Stimulated activated CD4-positive, alpha-beta T cell treated with anti-CD3 and anti-CD28 coated beads, Interleukin-4, amount 100 ng/mL, for 4 hours (primary cell): ENCODE measurements at places on chromosomes 7 and 10.

DNA sequence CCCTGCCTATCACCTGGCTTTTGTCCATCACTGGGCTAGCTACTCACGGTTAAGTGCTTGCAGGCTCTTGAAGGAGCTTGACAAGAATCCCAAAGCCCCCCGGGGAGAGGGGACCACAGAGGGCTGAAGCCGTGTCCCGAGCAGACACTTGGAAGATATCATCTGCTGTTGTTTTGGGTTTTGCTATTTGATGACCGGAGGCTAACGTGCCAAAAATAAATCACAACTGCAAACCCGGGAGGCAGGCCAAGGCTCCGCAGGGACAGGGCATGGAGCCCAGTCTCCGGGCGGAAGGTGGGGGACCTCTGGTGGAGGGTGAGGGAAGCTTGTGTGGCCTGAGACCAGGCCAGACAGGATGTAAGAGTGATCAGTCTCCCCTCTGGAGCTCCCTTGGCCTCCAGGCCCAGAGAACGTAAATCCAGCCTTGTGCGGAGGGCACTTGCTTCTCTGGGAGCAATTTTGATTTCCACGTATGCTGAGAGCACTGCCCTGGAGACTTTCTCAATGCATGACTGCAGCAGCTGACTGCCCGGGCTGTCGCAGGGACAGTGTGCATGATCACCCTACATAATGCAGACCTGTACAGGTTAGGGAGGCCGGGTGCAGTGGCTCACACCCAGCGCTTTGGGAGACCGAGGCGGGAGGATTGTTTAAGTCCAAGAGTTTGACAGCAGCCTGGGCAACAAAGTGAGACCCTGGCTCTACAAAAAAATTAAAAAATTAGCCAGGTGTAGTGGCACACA is at the start of gene PHKG1:
PHKG1 (minus strand) TSS at position 164 of the 743 bp plus-strand sequence. CDS start 4,011 bp downstream, outside the sequence.
- DNase-seq = no peak

DNA sequence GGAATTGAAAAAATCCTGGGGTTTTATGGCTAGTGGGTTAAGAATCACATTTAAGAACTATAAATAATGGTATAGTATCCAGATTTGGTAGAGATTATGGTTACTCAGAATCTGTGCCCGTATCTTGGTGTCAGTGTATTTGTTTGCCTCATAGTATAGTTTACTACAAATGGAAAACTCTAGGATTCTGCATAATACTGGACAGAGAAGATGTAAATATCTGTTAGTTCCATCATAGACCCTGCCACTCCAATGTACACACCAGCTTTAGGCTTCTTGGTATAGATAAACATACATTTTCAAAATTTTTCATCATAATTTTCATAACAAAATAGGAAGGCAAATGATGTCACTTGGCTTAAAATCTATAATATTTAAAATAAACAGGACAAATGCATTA is 108.1 kb downstream of the CFTR start:
- DNase-seq = no peak

DNA sequence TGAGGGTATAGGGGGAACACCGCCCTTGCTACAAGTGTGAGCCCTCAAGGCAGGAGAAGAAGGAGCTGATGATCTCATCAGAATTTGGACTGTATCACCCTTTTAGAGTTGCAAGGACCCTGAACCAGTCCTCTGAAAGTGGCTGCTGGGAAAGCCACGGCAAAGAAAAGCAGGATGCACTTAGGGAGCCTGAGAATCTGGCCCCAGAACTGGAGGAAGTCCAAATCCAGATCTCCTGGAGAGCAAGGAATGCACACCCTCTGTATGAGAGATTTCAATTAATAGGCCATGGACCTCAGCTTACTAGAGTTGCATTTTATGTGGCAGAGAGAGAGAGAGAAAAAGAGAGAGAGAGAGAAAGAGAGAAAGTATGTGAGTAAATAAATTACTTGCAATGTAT is 662.9 kb downstream of the CCSER2 start:
- no peak for DNase-seq

- no peak for DNase-seq
Measured at GRCh38 chr10:44888886-44889285, 22.3 kb upstream of the TMEM72 start.

DNA sequence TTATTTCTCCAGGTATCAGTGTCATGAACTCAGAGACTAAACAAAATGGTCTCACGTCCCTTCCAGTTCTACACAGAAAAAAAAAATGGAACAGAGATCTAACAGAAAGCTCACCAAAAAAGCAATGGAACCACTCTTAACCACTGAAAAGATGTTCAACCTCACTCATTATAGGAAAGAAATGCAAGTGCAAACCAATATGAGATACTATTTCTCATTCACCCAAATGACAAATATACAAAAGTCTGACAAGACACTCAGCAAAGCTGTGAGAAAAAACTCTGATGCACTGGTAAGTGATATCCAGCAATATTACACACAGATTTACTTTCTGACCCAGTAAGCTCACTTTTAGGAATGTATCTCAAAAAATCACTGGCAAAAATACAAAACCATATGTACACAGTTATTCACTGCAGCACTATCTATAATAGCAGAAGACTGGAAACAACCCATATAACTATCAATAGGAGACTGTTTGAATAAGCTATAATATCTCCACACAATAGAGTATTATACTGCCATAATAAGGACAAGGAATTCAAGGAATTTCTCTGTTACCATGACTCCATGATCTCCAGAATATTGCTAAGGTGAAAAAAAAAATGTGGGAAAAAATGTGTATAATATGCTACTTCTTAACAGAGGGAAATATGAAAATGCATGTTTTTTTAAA is 36.6 kb downstream of the ABI1 start:
- DNase-seq = no peak

- no peak for DNase-seq
Measured at GRCh38 chr7:112350585-112350984, 99.7 kb upstream of the IFRD1 start.

GRCh38 chr7:82745820-82746219 is 302.2 kb upstream of the CACNA2D1 start:
- DNase-seq = no peak

DNA sequence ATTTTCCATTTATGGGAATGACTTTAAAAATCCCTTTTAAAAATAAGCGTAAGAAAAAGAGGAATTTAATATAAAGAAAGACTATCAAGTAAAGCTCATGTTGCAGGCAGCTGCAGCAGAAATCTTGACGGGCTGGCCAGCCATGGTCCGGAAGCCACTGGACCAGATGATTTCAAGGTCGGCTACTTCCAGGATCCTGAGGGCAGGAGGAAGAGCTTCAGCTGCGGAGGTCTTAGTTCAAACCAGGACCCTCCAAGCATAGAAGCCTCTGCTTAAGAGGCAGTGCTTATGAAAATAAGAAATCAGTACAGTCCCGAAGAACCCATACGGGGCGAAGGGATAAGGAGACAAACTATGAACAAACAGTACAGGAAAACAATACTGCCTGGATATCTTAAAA is 220.2 kb upstream of the CELF2 start:
- DNase-seq = no peak

DNA sequence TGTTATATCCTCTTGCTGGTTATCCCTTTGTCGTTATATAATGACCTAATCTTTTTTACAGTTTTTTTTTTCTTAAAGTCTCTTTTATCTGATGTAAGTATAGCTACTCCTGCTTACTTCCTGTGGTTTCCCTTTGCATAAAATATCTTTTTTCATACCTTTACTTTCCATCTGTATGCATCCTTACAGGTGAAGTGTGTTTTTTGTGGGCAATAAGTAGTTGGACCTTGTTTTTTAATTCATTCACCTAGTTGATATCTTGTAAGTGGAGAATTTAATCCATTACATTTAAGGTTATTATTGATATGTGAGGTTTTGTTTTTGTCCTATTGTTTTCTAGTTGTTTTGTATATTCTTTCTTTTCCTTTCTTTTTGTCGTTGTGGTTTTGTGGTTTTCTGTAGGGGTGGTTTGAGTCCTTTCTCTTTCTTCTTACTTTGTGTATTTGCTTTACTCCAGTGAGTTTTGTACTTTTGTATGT is 168.6 kb downstream of the MLLT10 start:
- no peak for DNase-seq

GRCh38 chr10:49778197-49778596 is 16.1 kb upstream of the OGDHL start:
- DNase-seq = no peak

- DNase-seq = no peak
Measured at GRCh38 chr10:61376908-61377368, 76.2 kb downstream of the TMEM26 start.

GRCh38 chr10:29140151-29140550 is 148.7 kb upstream of the LYZL1 start:
- DNase-seq = no peak

- DNase-seq = no peak
Measured at GRCh38 chr7:72453471-72453870, 41.3 kb upstream of the CALN1 start.

- no peak for DNase-seq
Measured at GRCh38 chr7:156096771-156097538, 284.7 kb upstream of the SHH start.

- no peak for DNase-seq
Measured at GRCh38 chr7:105878746-105879605, 2.6 kb upstream of the ATXN7L1 start.

DNA sequence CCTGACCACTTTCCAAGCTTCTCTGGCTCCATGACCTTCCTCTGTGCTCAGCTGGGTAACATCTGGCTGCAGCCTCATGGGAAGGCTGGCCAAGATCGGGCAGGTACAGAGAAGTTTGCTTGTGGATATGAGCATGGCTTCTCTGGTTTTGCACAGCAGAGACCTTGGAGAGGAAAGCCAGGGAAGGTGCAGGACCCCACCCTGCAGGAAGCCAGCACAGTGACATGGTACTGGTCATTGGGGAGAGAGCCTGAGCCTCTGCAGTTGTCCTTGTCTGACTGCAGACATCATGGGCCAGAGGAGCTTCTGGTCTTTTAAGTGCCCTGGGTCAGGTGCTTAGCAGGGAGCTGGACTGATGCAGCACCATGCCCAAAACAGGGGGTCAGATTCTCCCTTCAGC is 70.6 kb upstream of the LEP start:
- DNase-seq = no peak

- DNase-seq = no peak
Measured at GRCh38 chr7:131008840-131009711, 275.1 kb upstream of the KLF14 start.

GRCh38 chr7:130379532-130379920 is 768 bp upstream of the CPA1 start:
- no peak for DNase-seq

DNA sequence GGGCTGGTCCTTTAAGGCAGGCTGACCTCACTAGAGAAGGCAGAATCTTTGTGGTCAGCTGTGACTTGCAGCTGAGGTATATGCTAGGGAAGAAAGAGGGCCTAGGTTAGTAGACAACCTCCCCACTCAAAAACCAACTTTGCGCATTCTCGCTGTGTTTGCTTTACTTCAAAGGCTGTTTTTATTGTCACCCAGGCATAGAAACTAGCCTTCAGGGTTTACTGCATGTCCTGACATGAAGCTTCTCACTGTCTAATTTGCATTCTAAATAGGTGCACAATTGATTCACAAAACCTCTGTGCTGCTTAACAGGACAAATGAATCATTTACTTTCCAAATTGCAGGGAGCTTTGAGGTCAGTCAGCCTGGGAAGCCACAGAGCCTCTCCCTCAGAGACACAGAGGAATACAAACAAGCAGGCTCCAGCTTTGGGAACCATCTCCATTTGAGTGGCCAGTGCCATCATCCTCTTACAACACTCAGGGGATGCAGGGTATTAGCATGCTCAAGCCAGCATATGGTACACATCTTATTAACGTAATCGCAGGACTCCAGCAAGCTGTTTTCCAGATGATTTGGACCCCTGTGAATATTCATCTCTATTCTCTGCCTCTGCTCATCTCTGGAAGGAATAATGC is 596.4 kb upstream of the GHITM start:
- no peak for DNase-seq
